Thyroid gland (tissue), 4 donors: ENCODE measurements at places on chromosomes 13 and 19. TPM values are rescaled to one million over a fixed set of nuclear protein-coding genes. Genes with fewer than 3 reads are reported as not detected.
A peak's percentile ranks its signal among the peaks of the same experiment; 100 is the strongest.

DNA sequence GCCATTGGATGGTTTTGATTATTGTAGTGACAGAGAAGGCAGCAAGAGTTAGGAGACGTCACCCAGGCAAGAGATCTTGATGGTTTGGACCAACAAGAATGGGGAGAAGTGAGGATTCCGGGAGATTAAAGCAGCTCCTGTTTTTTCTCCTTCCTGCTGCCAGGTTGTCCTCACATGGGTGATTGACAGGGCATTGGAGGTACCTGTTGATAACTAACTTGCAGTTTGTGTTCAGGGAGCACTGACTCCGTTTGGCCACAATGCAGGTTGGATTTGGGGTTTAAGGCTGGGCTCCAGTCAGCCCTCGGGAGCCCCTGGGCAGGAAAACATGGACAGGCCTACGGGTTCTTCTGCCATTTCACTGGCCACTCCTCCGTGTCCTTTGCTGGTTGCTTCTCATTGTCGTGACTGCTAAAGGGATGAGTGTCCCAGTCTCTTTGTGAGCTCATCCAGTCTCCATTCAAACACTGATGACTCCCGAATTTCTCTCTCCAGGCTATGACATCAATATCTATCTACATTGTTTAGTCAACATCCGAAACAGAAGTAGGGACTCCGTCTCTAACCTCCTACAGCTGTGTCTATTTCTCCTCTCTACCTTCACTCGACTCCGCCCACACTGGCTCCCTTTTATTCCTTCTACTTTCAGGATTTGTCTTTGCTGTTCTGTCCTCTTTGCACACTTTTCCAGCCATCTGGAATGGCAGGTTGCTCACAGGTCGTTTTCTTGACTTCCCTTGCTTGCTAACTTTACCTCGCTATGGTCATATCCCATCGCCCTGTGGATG, 1.3 kb upstream of the PTOV1 start:
- H3K27me3 ChIP-seq = no peaks in the 10 kb centered on the region
- H3K36me3 ChIP-seq = no peaks in the 10 kb centered on the region
- no peak overlapping the region for H3K4me3 ChIP-seq

GRCh38 chr19:53621885-53622740, 9.7 kb upstream of the DPRX start:
- no peaks in the 10 kb centered on the region for H3K27me3 ChIP-seq
- no peak for DNase-seq
- no peak overlapping the region for H3K4me3 ChIP-seq
- no peaks in the 10 kb centered on the region for H3K4me1 ChIP-seq
- no peaks in the 10 kb centered on the region for H3K36me3 ChIP-seq
- H3K27ac ChIP-seq = no peak overlapping the region

DNA sequence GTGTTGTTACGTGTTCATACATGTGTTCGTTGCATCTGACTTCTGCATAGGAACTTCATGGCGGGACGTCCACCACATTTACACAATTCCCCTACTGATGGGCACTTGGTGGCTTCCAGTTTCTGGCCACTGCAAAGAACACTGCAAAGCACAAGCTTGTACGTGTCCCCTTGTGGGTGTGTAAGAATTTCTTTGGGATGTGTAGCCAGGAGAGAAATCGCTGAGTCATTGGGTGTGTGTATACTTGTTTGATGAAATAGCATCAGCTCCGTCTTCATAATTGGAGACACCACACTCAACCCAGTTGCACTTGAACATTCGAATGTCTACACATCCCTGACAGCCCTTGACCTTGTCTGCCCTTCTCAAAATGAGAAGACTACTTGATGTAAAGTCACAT, 19.2 kb downstream of the KLK5 start:
- H3K27ac ChIP-seq = no peak overlapping the region

- peaks cover 25% of the 10 kb centered on the region for H3K27me3 ChIP-seq
- no peak overlapping the region for H3K27ac ChIP-seq
- peak; percentile 31 for DNase-seq
- peaks cover 11% of the 10 kb centered on the region for H3K4me1 ChIP-seq
Observed at GRCh38 chr19:55353803-55354697, 469 bp downstream of the COX6B2 start.

The MAST1 gene
- not detected for total RNA-seq

The ZNF888 gene
- 5.6 TPM for total RNA-seq
